ENCODE measurements at places on chromosomes 11 and 22.

DNA sequence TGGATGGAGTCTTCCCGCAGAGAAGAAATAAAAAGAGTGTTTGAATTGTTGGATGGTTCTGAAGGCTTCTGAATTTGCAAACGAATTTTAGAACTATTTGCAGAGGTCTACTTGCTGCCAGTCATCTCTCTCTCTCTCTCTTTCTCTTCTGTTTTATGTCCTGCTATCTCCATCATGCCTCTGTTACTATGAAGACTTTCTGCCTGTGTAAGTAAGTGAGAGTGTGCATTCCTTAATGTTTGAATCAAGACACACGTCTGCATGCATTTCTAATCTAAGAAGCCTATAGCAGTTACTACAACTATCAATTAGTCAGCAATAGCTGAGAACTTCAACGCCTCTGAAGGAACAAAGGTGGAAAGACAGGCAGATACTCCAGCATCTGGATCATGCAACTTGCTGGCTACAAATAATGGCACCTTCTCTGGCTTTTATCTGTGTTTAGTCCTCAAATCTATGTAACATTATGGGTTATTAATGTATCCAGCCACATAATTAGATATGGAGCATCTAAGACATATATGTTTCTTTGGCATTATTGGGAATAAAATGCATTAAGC lies 191.5 kb upstream of the BLID start:
- no peak for DNase-seq

- DNase-seq = no peak
Measured at GRCh38 chr11:78224906-78225420, 36.2 kb downstream of the USP35 start.

DNA sequence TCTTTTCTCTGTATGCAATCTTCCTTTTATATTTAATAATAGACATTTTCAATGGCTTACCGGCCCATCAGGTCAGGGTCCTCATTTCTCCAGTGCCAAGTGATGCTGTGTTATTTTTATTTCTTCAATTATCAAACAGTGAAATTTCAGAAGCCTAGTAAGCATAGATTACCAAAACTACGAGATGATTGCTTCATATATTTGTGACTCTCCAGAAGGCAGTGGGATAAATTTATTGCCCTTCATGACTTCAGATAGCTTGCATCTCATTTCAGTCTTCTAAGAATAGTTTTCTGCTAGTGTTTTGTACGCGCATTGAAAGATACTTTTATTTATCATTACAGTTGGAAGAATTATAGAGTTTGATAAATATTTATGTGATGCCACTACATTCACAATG lies 139.6 kb downstream of the FAT3 start:
- no peak for DNase-seq

DNA sequence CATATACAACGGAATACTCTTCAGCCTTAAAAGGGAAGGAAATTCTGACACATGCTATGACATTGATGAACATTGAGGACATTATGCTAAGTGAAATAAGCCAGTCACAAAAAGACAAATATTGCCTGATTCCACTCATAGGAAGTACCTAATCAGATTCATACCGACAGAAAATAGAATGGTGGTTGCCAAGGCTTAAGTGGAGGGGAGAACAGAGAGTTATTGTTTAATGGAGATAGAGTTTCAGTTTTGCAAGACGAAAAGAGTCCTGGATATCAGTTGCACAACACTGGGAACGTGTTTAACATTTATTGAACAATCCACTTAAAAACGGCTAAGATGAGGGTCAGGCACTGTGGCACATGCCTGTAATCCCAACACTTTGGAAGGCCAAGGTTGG lies 45.6 kb upstream of the HIPK3 start:
- no peak for DNase-seq

DNA sequence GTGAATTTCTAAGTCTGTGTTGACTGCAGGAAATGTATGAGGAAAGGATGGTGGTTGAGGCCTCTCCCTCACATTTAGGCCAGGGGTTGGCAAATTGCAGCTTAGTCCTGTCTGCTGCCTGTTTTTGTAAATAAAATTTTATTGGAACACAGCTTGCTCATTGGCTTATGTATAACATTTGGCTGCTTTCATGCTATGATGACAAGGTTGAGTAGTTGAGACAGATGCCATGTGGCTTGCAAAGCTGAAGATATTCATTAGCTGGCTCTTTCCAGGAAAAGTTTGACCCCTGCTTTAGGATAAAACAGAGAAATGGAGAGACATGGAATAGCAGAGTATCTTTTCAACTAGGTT lies 46.2 kb downstream of the BCR start:
- no peak for DNase-seq

DNA sequence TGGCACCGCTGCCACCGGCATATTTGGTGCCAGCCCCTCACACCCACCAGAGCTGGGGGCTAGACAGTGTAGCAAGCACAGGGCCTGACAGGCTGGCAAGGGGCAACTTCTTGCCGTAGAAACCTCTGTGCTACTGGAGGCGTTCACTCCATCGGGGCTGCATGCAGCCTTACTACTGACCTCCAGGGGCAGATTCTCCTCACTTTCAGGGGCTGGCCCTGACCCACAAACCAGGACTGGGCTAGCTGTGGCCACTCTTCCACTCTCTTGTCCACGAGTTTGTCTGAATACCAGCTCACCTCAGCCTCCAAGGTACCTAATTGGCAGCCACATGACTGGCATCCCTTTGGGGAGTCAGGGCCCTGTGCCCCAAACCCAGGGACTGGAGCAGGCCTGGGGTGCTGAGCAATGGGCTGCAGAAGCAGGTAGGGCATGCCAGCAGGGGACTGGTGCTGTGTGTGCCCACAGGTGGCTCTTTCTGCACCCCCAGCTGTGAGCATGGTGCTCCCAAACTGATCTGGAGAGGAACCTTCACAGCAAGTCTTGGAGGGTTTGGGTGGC lies 2.1 kb upstream of the LMO1 start:
- DNase-seq = no peak

- DNase-seq = peak; percentile 6
Measured at GRCh38 chr11:5818245-5818886, 9.6 kb downstream of the OR52N2 start.

- peak; percentile 97 for DNase-seq
Measured at GRCh38 chr11:13717331-13717730, 48.9 kb downstream of the FAR1 start.

DNA sequence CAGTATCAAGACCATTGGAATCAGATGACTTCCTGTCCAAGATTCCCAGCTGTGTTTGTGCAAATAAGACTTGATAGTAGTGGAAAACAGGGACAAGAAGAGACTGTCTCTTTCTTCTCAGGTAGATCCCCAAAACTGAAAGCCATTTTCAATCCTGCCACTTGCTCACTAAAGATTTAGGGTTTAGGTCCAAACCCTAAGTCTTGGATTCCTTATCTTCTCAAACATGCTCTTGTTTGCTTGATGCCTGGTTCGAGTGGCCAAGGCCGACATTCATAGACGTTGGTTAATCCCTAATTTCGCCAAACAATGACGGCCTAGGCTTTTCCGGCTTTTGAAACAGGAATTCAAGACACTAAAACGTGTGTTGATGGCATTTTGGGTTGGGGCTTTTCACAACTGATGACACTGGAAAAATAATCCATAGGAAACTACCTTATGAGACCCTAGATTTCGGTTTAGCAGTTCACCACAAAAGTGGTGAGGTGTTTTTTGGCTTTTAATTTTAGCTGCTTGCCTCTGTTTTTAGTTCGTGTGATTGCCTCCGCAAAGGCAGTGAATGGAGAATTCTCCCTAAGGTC lies 1.0 kb upstream of the GTPBP1 start:
- DNase-seq = no peak

DNA sequence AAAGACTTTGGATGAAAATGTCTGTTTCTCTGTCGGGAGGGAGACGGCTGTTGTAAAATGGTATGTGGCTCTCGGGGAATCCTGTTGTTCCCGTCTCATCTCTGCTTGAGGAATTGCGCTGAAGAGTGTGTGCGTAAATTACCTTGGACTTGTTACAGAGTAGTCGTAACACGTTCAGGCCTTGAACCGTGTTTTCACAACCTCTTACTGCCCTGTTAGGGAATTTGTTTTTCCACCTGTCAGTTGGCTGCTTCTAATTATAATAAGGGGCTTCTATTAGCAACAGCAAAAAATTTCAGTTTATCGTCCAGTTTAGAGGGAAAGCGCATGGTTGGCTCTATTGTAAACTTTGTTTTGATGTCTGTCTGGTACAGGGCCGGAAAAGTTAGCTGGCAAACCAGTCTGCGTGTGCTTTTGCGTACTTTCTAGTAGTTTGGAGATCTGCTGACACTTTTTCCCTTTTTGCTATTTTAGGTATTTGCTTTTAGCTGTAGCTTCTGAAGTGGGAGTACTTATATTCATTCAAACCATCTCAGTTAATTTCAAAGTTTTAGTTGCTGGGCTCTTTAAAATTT lies 1.5 kb downstream of the HIPK3 start:
- DNase-seq = peak; percentile 51

DNA sequence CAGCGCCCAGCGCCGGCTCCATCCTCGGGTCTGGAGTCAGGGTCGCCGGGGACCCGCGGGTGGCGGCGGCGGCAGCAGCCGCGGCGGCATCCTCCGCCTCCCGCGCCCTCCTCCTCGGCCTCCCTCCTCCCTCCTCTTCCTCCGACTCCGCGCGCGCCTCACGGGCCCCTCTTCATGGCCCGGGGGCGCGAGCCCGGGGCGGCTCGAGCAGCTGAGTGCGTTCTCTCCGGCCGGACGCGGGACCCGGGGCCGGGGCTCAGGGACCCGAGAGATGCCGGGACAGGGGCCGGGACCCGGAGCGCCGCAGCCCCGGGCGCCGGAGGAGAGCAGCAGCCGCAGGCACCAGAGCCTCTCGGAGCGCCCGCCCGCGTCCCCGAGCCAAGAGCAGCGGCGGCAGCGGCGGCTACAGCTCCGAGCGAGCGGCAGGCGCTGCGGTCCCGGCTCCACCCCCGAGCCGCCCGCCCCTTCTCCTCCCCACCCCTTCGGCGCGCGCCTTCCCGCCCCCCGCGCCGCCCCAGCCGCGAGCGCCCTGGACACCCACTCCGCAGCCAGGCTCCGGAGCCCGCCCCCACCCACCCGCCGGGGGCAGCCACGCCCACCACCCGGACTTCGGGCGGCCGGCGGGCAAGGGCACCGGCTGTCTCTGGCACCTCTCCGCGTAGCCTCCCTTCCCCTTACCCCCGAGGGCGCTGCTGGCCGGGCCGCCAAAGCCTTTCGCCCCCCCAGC lies at the start of gene CHST1:
Gene CHST1 (minus strand): TSS at position 417 of the 727 bp plus-strand sequence. CDS start 14,699 bp downstream, outside the sequence.
- peak; percentile 43 for DNase-seq

DNA sequence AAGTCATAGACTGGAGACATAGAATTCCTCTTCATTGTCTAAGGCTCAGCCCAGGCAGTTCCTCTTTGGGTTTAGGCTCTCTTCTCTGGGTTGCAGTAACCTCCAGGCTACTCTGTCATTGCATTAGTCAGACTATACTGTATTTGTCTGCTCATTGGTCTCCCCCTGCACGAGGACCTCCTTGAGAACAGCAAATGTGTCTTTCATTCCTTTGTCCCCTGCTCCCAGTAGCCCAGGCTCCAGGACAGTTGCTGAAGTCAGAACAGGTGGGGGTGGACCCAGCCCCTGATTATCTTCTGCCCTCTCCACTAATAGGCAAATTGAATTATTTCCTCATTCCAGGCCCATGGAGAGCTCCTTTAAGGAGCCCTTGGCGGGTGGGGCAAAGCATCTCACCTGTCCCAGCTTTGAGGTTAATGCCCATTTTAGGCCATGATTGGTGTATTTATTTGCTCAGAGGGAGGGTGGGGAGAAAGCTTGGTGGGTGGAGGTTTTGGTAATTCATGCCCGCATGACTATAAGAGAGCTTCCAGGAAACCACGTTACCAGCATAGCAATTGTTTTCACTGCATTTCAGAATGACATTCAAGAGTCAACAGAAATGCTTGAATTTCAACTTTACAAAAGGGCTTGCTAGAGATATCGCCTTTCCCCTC lies 40.9 kb downstream of the NAV2 start:
- peak; percentile 76 for DNase-seq

- DNase-seq = peak; percentile 96
Measured at GRCh38 chr11:8807544-8808225, 103.3 kb upstream of the AKIP1 start.

DNA sequence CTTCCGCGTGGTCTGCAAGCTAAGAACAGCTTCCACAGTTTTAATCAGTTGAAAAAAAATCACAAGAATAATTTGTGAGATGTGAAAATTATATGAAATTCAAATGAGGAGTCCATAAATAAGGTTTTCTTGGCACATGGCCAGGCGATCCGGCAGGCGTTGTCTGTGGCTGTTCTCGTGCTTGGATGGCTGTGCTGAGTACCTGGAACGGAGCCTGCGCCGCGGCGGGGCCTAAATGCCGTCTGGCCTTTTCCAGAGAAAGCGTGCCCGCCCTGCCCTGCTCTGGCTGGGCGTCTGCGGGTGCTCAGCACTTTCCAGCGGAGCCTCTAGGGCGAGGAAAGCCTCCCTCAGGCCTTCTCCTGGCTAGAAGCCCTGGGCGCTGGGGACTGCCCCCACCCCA lies 41.8 kb downstream of the OSBPL5 start:
- DNase-seq = no peak

DNA sequence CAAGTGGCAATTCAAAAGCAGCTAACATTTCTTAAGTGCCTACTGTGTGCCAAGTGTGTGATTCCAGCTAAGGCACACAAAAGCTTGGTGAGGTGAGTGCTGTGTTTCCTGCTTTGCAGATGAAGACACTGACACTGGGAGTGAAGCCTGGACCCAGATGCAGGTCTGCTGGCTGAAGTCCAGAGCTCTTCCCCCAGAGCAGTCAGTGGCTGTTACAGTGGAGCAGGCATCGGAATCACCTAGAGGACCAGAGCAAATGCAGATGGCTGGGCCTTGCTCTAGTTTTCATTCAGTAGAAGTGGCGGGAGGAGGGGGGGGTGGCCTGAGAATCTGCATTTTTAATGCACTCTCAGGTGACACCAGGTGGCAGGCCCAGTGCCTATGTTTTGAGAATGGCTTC lies 342.3 kb downstream of the CADM1 start:
- DNase-seq = no peak

- peak; percentile 71 for DNase-seq
Measured at GRCh38 chr11:107689317-107690202, 22.3 kb downstream of the SLN start.

DNA sequence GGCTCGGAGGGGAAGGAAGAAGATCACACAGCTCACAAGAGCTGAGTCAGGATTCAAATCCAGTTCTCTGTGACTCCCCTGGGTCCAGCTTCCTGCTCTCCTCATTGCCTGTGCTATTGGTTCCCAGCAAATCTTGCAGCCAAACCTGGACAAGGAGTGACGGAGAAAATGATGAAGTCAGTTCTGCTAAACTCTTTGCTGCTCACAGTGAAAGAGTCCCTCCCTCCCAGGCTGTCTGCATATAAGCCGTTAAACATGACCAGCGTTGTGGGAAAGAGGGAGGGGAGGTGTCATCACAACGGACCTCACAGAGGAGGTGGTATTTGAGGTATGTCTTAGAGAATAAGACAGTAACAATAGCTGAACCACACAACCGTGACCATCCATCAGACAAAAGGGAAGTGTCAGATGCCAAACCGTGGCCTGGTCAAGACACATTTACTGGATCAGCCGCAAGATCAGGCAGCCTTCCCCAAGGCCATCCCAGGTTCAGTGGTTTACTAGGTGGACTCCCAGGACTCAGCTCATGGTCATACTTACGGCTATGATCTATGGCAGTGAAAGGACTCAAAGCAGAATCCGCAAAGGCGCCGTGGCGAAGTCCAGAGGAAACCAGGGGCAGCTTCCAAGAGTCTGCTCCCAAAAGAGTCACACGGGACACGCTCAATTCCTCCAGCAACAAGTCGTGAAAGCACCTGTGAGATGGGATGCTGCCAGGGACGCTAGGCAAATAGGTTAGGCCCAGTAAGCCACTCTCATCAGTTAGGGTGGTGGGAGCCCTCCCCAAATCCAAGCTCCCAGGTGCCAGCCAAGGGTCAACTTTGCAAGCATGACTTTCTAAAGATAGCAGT lies 2.8 kb upstream of the CYTH4 start:
- peak; percentile 28 for DNase-seq

Measured in EH (cell line).